ENCODE measurements at places on chromosomes 11 and 22.
A peak's percentile ranks its signal among the peaks of the same experiment; 100 is the strongest.

DNA sequence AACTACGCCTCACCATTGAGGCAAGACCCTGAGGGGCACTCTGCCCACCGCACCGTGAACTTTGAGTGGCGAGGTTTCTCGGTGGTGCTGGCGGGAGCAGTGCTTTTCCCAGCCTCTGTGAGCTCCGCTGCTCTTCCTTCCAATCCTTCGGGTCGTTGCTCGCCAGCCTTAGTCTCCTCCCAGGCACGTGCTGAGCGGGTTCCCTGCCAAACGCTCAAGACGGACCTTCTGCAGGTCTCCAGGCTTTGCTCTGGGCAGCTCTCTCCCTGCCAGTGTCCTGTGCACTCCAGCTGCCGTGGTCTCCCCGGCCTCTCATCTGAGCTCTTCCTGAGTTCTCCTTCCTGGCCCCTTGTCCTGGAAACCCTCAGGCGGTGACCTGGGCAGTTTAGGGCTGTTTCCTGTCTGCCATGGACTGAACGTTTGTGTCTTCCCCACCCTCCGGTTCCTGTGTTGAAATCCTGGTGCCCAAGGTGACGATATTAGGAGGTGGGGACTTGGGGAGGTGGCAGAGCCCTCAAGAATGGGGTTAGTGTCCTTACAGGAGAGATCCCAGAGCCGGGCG lies 11.2 kb upstream of the MUC6 start:
- no peak for DNase-seq

- no peak for DNase-seq
These were observed at the start of gene MOGAT2 for GRCh38 chr11:75717608-75718418. MOGAT2 (plus strand) TSS chr11:75717838; CDS start chr11:75717889, 51 bp downstream.

DNA sequence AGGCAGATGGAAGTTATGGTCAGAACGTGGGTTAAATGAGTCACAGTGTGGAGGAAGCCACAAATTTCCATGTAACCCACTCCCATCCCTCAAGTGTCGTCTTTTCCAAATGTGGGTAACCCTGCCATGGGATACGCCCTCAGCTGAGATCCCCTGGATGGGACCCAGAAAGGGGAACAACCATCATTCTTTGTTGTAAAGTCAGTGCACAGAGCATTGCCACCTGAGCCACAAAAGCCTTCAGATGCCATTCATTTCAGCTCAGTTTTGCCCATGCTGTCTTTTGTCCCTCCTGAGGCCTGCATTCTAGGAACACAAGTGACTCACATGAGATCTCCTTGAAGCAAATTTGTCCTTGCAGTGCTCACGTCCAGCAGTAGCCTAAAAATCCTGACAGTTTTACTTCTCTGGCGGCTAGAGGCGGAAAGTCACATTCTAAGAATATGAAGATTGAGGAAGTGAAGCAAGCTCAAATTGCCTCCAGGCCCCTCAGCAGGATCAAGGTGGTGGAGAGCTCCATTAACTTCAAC lies 30.6 kb downstream of the MMP13 start:
- no peak for DNase-seq

DNA sequence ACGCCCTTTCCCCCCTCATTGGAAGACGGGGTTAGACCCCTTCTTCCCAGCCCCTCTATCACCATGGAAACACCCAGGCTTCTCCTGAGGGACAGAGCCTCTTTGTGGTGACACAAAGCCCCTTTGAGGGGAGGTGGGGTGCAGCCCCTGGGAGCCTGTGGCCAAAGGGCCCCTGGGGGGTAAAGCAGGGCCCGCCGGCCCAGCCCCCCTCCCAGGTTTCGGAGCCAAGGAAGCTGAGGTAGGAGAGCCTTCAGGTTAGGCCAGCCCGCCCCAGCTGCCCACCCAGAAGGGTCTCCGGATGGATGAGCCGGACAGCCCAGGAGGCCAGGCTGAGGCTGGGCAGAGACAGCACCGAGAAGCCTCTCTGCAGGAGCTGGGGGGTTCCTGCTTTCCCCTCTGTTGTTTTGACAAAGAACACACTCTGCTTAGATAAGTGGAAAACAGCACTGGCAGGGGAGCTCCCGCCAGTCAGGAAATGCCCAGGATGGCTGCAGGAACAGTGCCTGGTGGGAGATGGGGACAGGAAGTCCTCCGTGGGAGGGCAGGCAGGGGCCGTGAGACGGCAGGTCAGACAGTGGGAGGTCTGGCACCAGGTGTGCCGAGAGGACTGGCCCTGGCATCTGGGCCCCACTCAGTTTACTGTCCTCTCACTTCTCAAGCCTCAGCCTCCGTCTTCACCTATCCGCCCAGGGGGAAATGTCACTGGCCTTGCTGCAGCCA lies 18.2 kb downstream of the ARVCF start:
- no peak for DNase-seq

DNA sequence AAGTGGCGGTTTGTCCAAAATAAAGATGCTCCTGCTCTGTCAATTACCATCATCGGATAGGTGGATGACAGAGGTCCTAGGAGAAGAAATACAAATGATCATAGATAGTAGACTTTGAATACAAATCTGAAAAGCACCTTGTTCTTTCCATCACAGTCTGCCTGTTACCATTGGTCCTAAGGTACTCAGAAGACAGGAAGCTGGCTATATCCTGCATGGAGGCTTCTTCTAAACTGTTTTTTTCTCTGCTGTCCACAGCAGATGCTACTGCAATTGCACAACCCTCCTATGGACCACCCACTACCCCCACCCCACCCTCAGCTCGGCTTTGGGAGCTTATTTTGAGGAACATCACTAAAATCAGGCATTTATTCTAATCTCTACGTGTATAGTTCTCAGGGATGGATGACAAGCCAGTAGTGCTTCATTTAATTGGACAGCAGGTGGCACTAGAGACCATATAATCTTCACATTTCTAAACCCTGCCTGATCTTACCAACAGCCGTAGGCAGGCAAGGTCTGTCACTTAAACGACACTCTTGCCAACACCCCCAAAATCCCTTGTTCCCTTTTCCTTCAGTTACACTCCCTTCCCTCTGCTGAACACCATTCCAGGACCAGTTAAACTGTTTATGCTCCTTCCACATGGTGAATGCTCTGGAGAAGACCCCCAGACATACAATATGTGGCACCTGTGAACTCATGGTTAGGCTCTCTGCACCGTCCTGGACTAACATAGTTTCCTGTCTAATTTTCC lies 6.6 kb upstream of the PTS start:
- DNase-seq: peak; percentile 18
